ENCODE measurements at places on chromosomes 13 and 19.

DNA sequence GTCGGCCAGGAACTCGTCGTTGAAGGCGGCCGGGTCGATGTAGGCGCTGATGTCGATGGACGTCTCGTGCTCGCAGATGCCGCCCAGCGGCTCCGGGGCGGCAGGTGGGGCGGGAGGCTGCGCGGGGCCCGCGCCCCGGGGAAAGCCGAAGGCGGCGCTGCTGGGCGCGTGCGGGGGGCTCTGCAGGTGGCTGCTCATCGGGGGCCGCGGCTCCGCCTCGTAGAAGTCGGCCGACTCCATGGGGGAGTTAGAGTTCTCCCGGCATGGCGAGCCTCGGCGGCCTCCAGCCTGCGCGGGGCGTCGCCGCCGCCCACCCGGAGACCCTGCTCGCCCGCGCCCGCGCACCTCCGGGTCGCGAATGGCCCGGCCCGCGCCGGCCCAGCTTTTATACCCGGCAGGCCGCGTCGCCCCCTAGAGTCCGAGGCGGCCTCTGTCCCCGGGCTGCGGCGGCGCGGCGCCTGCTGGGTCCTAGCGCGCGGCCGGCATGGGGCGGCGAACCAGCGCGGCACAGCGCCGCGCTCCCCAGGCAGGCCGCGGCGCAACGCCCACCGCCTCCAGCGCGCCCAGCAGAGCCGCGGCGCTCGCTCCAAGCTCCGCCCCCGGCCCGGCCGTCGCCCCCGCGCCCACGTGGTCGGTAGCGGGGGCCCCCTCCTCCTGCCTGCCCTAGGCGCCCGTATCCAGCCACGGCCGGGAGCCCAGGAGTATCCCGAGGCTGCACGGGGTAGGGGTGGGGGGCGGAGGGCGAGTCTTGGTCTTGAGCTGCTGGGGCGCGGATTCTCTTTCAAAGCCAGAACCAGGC is at the start of gene CEBPA:
CEBPA (minus strand) TSS at position 360 of the 799 bp plus-strand sequence; CDS start at position 240, 120 bp downstream.
- peak; percentile 29 for DNase-seq

DNA sequence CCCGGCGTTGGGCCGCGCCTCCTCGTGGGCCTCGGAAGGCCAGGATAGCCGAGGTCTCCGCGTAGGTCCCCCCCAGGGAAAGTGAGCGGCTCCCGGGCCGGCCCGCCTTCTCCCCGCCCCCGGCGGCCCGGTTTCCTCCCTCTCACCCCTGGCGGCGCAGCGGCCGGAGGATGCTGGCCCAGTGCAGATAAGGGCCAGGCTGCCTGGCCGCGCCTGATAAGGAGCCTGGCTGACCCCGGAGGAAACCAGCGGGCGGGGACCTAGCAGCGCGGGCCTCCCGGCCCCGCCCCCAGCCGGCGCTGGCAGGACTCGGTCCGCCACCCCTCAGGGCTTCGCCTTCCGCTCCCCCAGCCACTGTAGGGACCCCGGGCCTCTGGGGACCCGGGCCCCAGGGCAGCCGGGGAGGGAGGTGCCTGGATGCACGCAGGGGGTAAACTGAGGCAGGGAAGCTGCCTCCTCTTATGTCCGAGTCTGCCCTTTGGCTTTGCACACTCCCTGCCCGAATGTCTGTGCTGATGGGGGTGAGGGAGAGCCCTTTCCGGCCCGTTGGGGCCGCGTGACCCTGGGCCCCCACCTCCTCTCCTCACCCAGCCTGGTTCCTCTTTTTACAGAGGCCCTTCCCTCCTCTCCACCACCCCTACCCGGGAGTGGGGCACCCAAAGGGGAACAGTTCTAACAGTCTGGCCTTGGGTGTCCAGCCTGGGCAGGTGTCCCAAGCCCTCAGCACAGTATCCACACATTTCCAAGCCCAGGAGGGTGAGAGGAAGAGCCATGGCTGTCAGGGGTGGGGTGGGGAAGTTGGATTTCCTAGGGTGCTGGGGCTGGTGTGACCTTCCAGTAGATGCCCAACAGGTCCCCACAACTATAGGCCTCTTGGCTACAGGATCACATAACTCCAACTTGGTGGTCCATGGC is at the start of gene LYL1:
LYL1 (minus strand) TSS at position 193 of the 915 bp plus-strand sequence. CDS start 1,687 bp downstream, outside the sequence.
- peak; percentile 56 for DNase-seq

GRCh38 chr19:48617146-48617937 is 1.6 kb downstream of the RPL18 start:
- no peak for DNase-seq

DNA sequence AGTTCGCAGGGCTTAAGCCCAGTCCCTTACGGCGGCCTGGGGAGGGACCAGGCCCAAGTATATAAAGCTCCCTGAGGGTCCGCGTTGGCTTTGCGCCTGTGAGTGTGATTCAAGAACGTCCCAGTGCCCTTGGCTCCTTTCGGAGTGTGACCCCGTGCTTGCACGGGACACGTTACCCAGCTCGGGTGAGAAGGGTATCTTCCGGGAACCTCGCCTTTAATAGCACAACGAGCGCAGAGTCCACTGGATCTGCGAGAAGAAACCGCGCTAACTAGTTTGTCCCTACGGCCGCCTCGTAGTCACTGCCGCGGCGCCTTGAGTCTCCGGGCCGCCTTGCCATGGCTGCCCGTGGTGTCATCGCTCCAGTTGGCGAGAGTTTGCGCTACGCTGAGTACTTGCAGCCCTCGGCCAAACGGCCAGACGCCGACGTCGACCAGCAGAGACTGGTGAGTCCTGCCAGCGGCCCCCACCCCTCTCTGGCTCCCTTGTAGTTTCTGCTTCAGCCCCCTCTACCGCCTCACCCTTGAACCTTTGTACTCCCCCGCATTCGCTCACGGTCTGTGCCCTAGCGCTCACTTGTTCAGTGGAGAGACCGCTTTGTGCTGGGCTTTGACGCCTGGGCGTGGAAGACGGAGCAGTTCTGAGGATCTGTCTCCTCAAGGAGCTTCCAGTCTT is at the start of gene DNAJC15:
DNAJC15 (plus strand) TSS at position 298 of the 675 bp plus-strand sequence; CDS start at position 339, 41 bp downstream.
- peak; percentile 72 for DNase-seq

GRCh38 chr13:29892151-29892550 is 41.7 kb upstream of the UBL3 start:
- no peak for DNase-seq

DNA sequence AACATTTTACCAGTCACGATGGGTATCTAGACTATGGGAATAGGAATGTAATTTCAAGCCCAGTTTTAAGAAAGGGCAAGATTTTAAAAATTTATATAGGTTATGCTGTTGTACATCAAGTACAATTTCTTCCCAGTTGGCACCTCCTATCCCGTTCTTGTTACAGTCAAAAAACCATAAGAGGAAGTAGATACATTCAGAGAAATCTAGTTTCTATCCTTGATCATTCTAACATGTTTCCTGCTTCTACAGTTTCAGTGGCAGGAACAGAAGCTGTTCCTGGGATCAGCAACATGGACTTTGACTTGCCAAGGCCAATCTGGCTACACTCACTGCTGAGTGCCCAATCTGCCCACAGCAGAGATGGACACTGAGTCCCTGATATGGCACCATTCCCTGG is 14.7 kb upstream of the FPR3 start:
- no peak for DNase-seq
